ENCODE measurements at places on chromosomes 4 and X.

GRCh38 chr4:76623217-76624045, 188.4 kb downstream of the SHROOM3 start:
- DNase-seq, result peak; percentile 46
- H3K27me3 ChIP-seq, result no peaks in the 10 kb centered on the region
- peaks cover 4% of the 10 kb centered on the region for H3K4me1 ChIP-seq
- peak overlapping the region; percentile 70 for H3K4me3 ChIP-seq
- peak overlapping the region; percentile 53 for H3K27ac ChIP-seq

DNA sequence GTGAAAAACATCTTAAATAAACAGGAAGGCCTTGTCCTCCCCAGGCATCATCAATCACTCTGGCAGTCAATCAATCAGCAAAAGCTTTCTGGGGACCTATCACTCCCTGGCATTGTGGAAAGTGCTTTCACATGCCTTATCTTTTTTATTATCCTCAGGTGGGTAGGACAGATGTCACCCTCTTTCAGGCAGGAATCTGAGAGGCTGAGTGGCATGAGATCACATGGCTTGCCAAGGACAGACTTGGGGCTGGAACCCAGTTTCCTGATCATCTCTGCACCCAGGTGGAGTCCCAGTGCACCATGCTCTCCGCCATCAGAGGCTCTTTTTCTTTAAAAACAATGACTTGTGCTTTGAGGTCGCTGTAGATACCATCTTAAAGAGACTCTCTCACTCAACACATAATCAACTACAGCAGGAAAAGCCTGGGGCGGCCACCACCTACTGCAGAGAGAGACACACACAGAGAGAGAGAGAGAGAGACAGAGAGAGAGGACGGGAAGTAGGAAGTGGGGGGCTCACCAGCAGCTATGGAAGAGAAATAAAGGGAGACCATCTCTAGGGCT, 282.7 kb downstream of the PTTG2 start:
- no peak overlapping the region for H3K27ac ChIP-seq
- DNase-seq, result no peak
- H3K27me3 ChIP-seq, result no peaks in the 10 kb centered on the region
- H3K4me3 ChIP-seq, result no peak overlapping the region
- H3K4me1 ChIP-seq, result peaks cover 3% of the 10 kb centered on the region

- no peaks in the 10 kb centered on the region for H3K4me1 ChIP-seq
- H3K36me3 ChIP-seq, result no peaks in the 10 kb centered on the region
Measured at GRCh38 chr4:94412658-94413038, 39.1 kb upstream of the PDLIM5 start.

DNA sequence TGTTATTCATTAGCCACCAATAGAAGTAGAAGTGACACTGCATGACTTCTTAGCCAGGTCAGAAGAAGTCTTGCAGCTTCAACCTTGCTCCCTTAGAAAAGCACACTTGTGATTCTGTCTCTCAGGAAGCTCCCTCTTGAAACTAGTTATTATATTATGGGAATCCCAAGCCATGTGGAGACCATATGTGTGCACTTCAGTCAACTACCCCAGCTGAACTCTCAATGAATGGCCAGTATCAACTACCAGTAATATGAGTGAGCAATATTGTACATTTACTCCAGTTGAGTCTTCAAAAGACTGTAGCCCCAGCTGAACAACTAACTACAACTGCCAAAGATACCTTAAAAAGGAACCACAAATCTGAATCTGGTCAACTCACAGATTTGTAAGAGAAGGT, 77.1 kb upstream of the GABRA3 start:
- DNase-seq, result no peak
- no peak overlapping the region for H3K4me3 ChIP-seq
- H3K4me1 ChIP-seq, result no peaks in the 10 kb centered on the region
- H3K36me3 ChIP-seq, result no peaks in the 10 kb centered on the region
- no peak overlapping the region for H3K27ac ChIP-seq

GRCh38 chr4:105619188-105619931, 66.9 kb downstream of the ARHGEF38 start:
- H3K27me3 ChIP-seq, result no peaks in the 10 kb centered on the region
- H3K4me3 ChIP-seq, result no peak overlapping the region
- H3K36me3 ChIP-seq, result no peaks in the 10 kb centered on the region
- DNase-seq, result no peak

GRCh38 chr4:46445710-46446314, 55.9 kb upstream of the GABRA2 start:
- H3K36me3 ChIP-seq, result no peaks in the 10 kb centered on the region
- H3K27ac ChIP-seq, result no peak overlapping the region
- no peak overlapping the region for H3K4me3 ChIP-seq

DNA sequence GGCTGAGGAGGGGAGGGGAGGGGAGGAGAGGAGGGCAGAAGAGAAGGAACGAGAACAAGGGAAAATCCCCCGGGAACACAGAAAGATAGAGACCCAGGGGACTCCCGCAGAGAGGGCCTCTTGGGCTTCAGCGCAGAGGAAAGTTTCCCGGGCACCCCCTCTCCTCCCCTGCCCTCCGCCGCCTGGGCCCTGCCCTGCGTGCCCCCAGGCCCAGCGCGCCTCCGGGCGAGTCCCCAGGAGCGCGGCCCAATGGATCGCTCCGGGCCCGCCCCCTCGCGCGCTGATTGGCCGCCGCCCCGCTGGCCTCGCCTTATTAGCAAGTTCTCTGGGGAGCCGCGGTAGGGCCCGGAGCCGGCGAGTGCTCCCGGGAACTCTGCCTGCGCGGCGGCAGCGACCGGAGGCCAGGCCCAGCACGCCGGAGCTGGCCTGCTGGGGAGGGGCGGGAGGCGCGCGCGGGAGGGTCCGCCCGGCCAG, at the start of gene MSX1:
MSX1 (plus strand) TSS at position 341 of the 474 bp plus-strand sequence. CDS start 235 bp downstream, outside the sequence.
- DNase-seq, result peak; percentile 88
- H3K4me1 ChIP-seq, result peaks cover 30% of the 10 kb centered on the region
- H3K27ac ChIP-seq, result no peak within 1 kb of the TSS
- H3K36me3 ChIP-seq, result peaks cover 13% of the 10 kb centered on the region

- H3K4me1 ChIP-seq, result no peaks in the 10 kb centered on the region
- no peak overlapping the region for H3K4me3 ChIP-seq
- no peak overlapping the region for H3K27ac ChIP-seq
Measured at GRCh38 chr4:175129797-175130196, 211.6 kb downstream of the ADAM29 start.

DNA sequence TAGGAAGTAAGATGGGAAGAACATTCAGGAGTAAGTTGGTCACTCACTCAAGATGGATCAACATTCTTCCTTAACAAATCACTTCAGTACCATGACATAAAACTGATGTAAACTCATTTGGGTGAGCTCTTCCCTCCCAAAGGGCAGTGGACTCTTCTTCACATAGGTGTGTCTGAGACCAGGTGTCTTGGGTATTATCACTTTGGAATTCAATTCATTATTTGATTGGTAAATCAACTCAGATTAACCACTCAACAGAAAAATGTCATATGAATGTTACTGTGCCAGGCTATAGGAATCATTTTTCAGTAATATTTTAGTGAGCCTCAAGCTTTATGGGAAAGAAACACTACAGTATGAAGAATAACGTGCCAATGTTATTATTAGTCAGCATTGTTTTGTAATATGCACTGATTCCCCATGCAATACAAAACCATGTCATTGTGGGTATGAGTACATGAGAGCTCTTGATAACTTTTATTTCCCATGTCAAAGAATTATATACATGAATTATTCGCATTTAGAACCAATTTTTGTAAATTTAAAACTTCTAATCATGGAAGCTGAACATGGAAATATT, 58.6 kb upstream of the ETNPPL start:
- H3K4me3 ChIP-seq, result no peak overlapping the region
- H3K4me1 ChIP-seq, result no peaks in the 10 kb centered on the region
- no peaks in the 10 kb centered on the region for H3K27me3 ChIP-seq
- no peak for DNase-seq
- no peak overlapping the region for H3K27ac ChIP-seq
- H3K36me3 ChIP-seq, result no peaks in the 10 kb centered on the region

- no peaks in the 10 kb centered on the region for H3K27me3 ChIP-seq
- peaks cover 12% of the 10 kb centered on the region for H3K36me3 ChIP-seq
- peaks cover 6% of the 10 kb centered on the region for H3K4me1 ChIP-seq
- no peak overlapping the region for H3K27ac ChIP-seq
Measured at GRCh38 chr4:2852481-2852921, 8.9 kb downstream of the ADD1 start.

- peaks cover 1% of the 10 kb centered on the region for H3K4me1 ChIP-seq
- H3K27me3 ChIP-seq, result no peaks in the 10 kb centered on the region
- DNase-seq, result no peak
- H3K27ac ChIP-seq, result peak overlapping the region; percentile 51
Measured at GRCh38 chr4:32022071-32022470, 1301.9 kb downstream of the PCDH7 start.

GRCh38 chrX:530726-531610, 99.6 kb upstream of the SHOX start:
- no peak overlapping the region for H3K27ac ChIP-seq
- no peak overlapping the region for H3K4me3 ChIP-seq
- no peak for DNase-seq
- no peaks in the 10 kb centered on the region for H3K4me1 ChIP-seq
- no peaks in the 10 kb centered on the region for H3K36me3 ChIP-seq

DNA sequence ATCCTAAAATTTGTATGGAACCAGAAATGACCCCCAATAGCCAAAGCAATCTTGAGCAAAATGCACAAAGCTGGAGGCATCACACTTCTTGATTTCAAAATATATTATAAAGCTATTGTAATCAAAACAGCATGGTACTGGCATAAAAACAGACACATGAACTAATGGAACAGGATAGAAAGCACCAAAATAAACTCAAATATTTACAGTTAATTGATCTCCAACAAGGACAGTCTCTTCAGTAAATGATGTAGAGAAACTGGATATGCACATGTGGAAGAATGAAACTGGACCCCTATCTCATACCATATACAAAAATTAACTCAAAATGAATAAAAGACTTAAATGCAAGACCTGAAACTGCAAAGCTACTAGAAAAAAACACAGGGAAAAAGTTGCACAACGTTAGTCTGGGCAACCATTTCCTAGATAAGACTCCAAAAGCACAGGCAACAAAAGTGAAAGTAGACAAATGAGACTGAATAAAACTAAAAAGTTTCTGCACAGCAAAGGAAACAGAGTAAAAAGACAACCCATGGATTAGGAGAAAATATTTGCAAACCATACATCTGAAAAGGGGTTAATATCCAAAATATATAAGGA, 64.9 kb downstream of the CD99L2 start:
- no peaks in the 10 kb centered on the region for H3K4me1 ChIP-seq
- no peak for DNase-seq
- H3K36me3 ChIP-seq, result peaks cover 5% of the 10 kb centered on the region
- H3K27ac ChIP-seq, result no peak overlapping the region
- H3K4me3 ChIP-seq, result no peak overlapping the region

DNA sequence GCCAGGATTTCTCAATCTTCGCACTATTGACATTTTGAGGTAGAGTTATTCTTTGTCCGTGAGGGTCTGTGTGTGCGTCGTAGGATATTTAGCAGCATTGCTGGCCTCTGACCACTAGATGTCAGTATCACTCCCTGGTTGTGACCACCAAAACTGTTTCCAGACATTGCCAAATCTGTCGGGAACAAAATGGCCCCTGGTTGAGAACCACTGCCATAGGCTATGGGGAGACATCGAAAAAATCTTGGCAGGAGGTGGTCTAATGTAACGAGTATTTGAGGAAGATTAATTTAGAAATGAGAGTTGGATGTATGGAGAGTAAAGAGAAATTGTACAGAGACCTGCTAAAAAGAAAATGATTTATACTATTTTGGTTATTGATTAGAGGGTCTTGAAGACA, 108.4 kb downstream of the DOCK11 start:
- H3K36me3 ChIP-seq, result no peaks in the 10 kb centered on the region
- H3K27ac ChIP-seq, result no peak overlapping the region
- no peaks in the 10 kb centered on the region for H3K4me1 ChIP-seq

DNA sequence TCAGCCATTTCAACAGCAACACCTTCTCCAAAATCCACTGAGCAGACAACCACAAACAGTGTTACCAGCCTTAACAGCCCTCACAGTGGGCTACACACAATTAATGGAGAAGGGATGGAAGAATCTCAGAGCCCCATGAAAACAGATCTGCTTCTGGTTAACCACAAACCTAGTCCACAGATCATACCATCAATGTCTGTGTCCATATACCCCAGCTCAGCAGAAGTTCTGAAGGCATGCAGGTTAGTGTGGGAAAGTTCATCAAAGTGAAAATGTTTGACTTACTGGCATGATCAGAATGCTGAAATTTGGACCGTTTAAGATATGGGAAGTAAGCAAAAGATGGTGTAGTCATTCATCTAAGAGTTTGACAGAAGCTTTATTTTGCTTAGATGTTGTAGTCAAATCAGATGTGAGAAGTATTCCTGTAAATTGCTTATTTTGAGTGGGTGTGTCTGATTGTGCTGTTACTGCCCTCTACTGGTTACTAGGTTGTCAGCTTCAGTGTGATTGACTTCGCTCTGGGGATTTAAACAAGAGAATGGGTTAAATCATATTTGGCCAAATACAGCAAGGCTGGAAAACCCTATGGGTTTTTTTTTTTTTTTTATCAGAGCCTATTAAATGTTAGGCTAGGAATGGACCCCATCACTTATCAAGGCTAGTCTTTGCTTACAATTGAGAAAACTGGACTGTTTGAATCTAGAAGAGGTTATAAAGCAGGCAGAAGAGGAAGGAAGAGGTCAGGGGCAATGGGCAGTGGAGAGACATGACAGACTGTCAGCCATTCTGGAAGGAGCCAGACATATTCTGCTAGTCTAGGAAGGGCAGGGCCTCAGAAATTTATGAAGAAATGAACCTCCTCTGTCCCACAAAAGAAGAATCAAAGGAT, 130.3 kb downstream of the DIPK2B start:
- H3K27ac ChIP-seq, result no peak overlapping the region
- DNase-seq, result peak; percentile 42
- H3K4me1 ChIP-seq, result no peaks in the 10 kb centered on the region
- peaks cover 4% of the 10 kb centered on the region for H3K36me3 ChIP-seq

All from mesenchymal stem cell (in vitro differentiated cells and primary cell).